COLO829 (cell line): ENCODE measurements at places on chromosomes 5 and 9.

DNA sequence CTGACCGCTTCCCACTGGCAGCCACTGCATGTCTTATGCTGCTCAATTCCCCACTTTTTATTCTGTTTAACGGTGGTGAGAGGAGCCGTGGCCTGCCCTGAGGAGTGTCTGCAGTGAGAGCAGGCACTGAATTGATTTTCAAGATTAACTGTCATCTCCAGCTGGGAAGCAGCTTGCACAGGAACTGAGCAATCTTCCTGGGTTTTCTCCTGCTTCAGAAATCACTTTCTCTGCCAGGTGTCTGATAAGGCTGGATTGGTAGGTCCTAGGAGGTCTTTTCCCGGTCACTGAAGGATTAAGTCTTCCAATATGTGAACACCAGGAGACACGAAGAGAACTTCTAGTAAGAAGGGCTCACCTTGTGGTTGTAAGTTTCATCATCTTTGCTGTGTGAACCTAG, 181.1 kb upstream of the RAD23B start:
- no peak for DNase-seq

DNA sequence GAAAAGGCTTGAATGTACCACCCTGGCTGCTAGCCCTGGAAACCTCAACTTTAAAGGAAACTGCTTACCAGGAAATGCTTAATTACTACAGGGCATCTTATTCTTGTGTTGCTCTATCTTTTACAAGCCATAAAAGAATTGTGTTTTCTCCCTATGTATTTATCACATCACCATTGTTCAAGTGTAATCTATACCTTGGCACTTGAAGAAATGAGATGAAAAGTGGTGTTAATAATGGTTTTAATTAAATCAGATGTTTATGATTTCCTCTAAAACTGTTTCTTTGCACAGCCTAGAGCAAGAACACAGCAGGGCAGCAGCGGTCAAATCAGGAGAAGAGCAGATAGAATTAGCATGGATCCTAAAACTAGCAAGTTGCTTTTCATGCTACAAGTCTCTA, 131.8 kb upstream of the RGMB start:
- DNase-seq, result no peak

GRCh38 chr9:135565141-135565628, 3.6 kb downstream of the PAEP start:
- no peak for DNase-seq

- no peak for DNase-seq
These were observed 261.9 kb downstream of the PBX3 start for GRCh38 chr9:126009047-126009446.

GRCh38 chr9:137184881-137185660, 3.3 kb downstream of the ANAPC2 start:
- DNase-seq, result no peak

- no peak for DNase-seq
These were observed 79.7 kb downstream of the THBS4 start for GRCh38 chr5:80114860-80115259.

- no peak for DNase-seq
These were observed 117.6 kb upstream of the SMIM23 start for GRCh38 chr5:171668097-171668412.

DNA sequence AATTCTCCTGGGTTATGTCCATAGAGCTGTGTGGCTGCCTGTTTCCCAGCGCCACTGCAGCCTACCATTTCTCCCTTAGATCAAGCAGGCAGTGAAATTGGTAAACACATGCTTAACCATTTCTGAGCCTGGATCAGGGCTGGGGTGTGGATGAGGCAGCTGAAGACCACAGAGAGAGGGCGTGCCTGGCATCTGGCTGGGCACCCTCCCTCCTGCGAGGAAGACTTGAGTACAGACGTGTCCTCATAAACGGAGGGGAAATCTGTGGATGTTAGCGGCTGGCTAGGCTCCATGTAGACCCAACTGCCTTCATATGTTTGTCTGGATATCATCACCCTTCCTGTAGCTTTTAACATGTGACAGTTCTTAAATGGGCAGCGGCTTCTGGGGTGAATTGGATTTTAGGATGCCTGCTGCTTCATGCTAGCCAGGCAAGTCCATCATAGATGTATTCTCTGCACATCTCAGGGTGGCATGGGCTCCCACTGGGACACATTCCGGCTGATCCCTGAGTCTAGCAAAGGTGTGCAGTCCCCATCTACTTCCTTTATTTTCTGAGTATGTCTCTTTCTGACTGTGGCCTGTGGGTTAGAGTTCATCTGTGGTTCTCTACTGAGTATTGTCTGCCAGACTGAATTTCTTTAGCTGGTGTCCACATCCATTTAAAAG, 11.0 kb downstream of the RGS3 start:
- DNase-seq, result no peak

DNA sequence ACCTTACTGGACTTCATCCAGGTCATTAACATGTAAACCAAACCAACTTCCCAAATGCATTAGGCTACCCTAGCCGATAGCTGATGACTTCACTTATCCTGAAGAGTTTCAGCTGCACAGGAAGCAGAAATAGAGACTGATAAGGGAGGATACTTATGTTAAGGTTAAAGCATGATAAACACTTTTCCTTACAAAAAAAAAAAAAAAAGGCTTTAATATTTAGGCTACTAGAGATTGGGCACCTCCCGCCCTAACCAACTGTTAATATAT, 1.6 kb upstream of the MEF2C start:
- DNase-seq, result no peak

- DNase-seq, result no peak
These were observed 15.1 kb upstream of the LCP2 start for GRCh38 chr5:170312666-170313065.

- DNase-seq, result no peak
These were observed 341.8 kb downstream of the ASTN2 start for GRCh38 chr9:117073071-117073470.

GRCh38 chr9:133604214-133604613, 5.0 kb downstream of the FAM163B start:
- no peak for DNase-seq

GRCh38 chr5:170223906-170224305, 8.9 kb upstream of the C5orf58 start:
- no peak for DNase-seq

DNA sequence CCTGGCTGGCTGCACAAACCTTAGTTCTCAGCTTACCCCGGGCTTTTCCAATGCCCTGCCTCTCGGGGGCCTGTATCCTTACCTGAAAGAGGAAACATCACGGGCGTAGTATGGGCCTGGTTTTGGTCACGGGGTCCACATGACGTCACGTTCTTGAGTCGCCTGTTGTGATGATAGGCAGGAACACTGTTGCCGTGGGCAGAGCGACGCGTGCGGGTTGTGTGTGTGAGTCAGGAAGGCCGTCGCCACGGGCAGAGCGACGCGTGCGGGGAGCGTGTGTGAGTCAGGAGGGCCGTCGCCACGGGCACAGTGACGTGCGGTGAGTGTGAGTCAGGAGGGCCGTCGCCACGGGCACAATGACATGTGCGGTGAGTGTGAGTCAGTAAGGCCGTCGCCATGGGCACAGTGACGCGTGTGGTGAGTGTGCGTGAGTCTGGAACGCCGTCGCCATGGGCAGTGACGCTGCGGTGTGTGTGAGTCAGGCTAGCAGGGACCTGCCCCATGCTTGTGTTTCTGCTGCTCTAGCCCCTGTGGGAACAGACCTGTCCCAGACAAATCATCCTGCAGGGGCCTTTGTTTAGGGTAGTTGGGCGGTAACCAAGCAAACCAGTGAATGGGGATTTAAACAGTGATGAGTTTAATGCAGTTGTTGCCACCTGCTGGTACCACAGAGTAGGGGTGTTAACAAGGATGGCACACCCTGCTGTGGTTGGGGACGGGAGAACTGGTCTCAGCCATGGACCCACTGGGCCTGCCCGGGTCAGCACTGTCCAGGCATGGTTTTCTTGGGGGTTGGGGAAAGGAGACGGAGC, 19.8 kb downstream of the TRIP13 start:
- no peak for DNase-seq

DNA sequence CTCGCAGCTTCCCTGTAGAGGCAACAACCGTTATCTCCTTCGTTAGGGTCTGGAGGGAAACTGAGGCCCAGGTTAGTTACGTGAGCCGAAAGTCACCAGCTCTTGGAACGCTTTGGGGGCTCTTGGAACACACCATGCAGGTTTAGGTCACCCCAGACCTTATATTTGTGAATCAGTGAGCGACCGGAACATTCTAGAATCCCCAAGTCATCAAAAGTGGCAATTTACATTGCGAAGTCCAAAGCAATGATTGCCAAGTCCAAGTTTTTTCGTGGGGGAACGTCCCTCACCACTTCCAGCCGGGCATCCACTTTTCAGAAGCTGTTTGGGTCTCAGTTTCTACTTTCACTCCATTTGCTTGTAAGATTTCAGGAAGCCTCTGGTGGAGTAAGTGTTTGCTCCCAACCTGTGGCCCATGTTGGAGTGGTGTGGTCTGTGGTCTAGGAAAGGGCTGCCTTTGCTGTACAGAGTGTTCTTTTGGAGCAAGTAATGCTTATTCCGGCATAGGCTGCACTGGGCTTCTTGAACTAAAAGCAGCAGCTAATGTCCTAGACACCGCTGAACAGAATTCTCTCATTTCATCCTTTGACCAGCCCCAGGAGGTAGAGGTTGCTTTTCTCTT, 32.8 kb upstream of the SPRY4 start:
- no peak for DNase-seq

GRCh38 chr9:79604921-79605562, 33.3 kb downstream of the TLE4 start:
- no peak for DNase-seq

DNA sequence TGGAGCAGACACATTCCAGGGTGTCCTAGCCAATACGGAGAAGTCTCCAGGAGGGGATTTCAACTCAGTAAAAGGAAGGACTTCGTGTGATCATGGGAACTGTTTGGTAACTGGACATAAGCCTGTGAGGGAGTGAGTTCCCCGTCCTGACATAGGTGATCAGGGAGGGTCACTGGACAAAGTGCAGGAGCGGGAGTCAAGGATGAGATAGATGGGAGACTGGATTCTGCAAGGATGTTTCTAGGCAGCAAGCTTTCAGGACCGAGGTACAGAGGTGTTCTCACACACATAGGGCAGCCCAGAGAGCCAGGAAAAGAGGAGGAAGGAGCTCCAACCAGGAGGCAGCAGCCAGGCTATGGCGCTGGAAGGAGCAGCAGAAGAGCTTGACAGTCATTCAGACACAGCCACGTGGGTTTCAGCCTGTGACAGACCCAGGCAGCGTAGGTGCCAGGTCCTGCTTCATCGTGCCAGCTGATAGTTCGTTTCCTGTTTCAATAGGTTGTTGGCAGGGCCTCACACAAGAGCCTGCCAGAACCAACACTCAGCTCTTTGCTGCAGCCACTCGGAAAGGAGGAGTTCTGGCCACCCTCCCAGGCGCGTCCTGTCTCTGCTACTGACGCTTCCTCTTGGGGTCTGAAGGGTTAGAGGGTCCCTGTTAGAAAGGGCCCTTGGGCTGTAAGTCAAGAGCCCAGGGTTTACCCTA, 84.1 kb downstream of the AMBP start:
- no peak for DNase-seq
